Activated CD4-positive, alpha-beta T cell treated with anti-CD3 and anti-CD28 coated beads, Interleukin-2, amount 50 U/mL, for 24 hours (primary cell): ENCODE measurements at places on chromosomes 4 and X.

DNA sequence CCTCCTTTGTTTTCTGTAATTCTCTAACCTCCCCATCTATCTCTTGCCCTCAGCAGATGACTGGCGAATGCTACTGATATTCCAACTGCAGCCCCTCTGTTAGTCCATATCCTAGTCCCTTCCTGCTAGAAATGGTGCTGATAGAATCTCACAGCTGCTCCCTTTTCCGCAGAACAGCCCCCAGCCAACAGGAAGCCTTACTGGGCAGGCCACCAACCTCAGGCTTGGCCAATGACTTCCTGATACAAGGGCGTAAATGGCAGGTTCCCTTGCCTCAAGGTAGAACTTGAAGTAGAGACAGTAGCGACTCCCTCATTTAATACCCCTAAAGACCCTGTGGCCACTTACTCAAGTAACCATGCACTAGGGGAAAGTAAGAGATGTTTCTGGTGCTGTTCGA is 26.7 kb upstream of the SLC2A9 start:
- DNase-seq, result no peak

- no peak for DNase-seq
Observed at GRCh38 chrX:40652664-40653063, 5.3 kb upstream of the CXorf38 start.

DNA sequence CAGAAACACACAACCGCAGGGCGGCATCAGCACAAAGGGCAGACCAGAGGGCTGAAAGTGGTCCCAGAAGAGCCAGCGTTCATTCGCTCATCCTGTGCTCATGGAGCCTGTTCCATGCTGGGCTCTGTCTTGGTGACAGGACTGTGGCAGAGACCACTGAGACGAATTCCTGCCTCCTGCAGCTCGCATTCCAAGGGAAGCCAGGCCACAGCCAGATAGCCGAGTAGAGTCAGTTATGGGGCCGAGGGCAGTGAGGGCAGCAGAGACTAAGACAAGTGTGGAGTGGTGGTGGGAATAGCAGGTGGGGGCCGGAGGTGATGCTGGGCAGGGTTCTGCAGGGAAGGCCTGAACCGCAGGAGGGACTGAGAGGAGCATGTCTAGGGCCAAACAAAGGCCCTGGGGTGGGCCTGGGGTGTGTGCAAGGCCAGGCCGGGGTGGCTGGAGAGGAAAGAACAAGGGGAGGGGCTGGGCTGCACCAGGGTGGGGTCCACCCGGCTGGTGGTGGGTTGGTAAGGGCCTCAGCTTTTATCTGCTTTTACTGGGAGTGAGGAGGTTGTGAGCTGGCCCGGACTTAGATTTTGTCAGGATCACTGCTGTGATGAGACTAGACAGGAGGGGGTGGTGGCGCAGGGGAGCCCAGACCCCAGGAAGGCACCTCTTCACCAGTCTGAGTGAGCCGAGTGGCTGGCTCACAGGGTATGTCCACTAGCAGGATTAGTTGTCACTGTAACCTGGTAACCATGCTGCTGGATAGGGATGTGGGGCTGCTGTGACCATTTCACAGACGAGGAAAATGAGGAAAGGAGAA is 6.3 kb downstream of the PSAPL1 start:
- no peak for DNase-seq

DNA sequence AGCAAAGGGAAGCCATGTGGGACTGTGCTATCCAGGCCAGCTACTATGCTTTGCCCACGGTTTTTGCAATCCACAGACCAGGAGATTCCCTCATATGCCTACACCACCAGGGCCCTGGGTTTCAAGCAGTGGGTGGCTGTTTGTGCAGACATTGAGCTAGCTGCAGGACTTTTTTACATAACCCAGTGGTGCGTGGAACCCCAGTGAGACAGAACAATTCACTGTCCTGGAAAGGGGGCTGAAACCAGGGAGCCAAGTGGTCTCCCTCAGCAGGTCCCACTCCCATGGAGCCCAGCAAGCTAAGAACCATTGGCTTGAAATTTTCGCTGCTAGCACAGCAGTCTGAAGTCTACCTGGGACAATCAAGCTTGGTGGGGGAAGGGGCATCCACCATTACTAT is 959.9 kb downstream of the FSTL5 start:
- no peak for DNase-seq
